ENCODE measurements at places on chromosomes 11 and 22.

- DNase-seq, result no peak
Measured at GRCh38 chr11:18599739-18600230, at the start of gene MISFA. Gene MISFA (plus strand): TSS chr11:18599789. CDS start chr11:18599929, 140 bp downstream.

DNA sequence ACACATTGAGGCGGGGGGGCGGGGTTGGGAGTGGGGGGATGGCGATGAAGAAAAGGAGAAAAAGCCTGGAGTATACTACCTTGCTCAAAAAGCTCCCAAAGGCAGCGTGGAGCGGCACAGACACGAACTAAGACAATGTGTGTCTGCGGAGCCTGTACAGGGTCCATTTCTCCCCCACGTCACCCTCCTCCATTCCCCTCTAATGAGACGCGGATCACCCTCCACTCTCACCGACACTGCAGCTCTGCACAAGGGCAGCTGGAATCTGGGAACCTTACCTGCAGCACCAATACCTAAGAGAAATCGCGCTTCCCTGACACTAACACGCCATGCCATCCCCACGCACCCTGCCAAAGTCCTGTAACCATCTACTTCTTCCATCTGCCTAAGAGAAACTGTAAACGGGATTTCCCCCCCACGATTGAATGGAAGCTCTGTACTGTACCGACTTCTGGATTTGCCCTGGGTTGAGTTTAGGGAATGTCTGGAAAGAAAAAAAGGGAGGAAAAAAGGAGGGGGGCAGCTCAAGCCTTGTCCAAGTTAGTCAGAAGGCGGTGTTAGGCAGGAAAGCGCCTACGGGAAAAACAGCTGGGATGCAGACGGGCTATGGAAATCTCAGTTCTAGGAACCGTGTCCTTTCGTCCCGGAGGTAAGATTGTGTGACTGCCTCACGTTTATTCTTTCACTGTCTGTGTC is 125.7 kb upstream of the C11orf58 start:
- DNase-seq, result no peak

GRCh38 chr11:109552376-109552775 is 130.4 kb downstream of the C11orf87 start:
- no peak for DNase-seq

GRCh38 chr22:43618517-43618916 is 193.6 kb downstream of the EFCAB6 start:
- no peak for DNase-seq

DNA sequence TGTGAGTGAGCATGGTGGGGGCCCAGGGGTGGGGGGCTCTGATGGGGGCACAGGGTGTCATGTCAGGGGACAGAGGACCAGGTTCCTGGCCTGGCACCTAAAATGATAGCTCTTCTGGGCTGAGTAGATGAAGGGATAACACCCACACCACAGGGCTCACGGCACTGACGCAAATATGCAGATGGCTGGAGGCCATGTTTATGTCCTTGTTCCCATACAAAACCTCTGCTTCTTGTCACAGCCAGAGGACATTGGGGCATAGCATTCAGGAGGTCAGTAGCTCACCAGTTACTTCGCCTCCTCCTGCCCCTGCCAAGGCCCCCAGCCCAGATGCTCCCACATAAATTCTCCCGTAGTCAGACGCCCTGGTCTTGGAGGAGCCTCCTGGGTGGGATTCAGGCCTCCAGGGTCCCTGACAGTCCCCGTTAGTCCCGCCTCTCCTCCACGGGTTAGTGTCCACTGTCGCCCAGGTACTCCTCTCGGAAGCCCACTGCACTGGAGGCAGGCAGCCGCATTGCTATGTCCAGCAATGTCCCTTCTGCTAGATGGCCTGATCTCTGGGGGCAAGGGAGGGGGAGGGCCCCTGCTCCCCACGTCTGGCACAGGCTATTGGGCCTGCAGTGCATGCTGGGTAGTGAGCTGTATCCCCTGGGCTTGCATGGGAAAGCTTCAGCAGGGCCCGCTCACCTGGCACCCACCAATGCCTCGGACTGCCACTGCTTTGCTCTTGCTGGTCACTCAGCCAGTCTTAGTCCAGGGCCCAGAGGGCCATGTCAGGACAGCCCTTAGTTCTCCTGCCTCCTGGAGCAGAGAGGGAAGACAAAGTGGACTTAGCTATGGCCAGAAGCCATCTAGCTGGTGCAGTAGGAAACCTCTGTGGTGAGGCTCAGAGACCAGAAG is 75.6 kb upstream of the MYOD1 start:
- no peak for DNase-seq

GRCh38 chr11:76640501-76640900 is 30.0 kb downstream of the LRRC32 start:
- no peak for DNase-seq

GRCh38 chr11:48127521-48128183 is 89.0 kb upstream of the OR4B1 start:
- DNase-seq, result no peak

DNA sequence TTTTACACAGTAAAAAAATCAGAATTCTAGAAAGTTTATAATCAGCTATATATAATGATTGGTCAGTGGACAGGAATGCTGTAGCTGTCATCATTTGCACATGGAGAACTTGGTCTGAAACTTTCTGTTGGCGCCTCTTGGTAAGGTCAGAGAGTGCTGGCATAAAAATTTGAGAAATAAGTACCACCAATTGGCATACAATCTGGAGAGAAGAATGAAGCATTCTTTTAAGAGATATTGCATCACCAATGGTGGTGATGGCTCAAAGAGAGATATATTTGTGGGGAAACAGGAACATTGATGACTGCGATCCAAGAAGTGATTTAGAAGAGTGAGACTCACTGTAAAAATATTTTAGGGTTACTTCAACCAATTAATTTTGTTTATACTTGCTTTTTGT is 19.8 kb upstream of the OOSP1 start:
- no peak for DNase-seq
